Skin of body (tissue), 3 donors: ENCODE measurements at places on chromosomes 6 and 20. TPM values are rescaled to one million over a fixed set of nuclear protein-coding genes. Genes with fewer than 3 reads are reported as not detected.

The ELOVL4 gene
- 60.1 TPM for total RNA-seq

The ASIP gene
- total RNA-seq: 7.6 TPM

- DNase-seq: no peak
Measured at GRCh38 chr6:45500924-45501816, 123.4 kb upstream of the SUPT3H start.

DNA sequence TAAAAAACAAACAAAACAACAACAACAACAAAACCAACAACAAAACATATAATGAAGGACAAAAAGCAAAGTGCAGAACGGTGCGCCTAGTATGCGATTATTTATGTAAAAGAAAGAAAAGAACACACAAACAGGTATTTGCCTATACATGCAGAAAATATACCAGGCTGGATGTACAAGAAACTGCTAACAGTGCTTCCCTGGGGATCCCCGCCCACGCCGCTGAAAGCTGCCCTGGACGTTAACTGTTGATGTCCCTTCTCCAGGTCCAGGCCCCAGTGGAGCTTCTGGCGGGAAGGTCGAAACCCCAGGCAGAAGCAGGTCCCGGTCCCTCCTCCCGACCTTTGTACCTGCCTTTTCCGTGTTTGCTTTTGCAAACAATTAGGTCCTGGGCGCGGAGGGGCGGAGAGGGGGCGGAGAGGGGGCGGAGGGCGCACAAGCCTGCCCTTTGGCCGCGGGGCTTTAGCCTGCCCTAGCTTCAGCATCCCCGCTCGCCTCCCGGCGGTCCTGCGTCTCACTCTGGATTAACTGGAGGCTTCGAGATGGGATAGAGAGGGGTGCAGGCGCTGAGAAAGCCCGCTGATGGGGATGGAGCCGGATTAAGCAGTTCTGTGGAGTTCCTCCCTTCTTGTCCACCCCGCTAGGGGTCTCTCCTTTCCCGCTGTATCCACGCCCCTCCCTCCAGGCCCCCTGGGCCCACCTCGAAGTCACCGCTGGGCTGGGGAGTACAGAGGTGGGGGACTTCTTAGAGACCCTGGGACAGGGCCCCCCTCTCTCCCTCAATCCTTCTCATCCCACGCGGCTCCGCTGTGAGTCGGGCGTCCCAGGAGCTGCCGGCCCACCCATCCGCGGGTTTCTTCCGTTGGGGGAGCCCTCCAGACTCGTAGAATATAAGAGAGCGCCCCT, 8.2 kb upstream of the AHCY start:
- DNase-seq: no peak

GRCh38 chr6:85462673-85463072, 12.8 kb downstream of the NT5E start:
- DNase-seq: no peak

DNA sequence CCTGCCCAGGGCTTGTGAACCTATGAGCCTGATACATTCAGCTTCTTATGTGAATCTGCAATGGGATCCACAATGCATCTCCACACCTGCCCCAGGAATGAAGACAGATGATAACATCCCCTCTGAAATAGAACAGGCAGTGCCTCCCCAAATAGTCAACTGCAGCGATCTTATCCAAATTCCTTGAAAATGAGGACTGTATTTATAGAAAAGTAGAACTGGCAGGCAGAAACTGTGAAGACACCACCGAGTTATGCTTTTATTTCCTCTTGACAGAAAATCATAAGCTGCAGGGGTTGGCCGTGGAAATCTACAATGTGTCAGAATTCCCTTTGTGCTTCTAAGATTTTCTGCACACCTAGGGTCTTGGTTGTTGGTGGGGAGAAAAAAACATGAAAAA, 270.3 kb downstream of the TBC1D7 start:
- DNase-seq: no peak

- no peak for DNase-seq
Measured at GRCh38 chr20:49935746-49936152, 448 bp upstream of the RNF114 start.

DNA sequence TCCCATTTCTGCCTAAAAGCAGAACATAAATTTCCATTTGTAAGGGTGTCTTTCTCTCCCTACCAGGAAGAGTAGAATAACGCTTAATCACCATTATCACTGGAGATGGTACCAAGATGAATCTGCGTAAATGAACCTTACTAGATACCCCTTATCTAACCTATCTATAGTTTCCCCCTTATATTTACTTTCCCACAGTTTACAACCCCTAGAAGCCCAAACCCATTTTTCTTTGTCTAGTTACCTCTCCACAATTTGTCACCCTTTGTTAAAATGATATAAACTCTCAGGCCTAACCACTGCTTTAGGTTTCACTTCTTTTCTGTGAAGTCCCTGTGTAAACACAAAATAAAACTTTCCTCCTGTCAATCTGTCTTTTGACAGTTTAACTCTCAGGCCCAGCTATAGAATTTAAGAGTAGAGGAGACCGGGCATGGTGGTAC, 45.5 kb downstream of the PCNA start:
- DNase-seq: no peak

DNA sequence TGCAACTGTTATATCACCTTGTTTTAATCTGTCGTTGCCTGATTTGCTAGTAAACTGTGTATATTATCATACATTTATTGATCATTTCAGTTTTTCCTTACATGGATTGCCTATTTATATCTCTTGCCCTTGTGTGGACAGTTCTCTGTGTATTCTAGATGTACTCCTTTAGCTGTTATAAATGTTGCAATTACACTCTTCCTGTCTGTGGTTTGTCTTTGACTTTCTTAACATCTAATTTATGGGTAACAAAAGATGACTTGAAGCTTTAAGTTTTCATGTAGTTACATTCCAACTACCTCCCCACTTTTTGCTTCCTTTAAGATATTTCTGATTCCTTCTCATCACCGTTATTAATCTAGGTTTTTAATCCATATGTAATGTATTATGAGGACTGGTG, 22.6 kb downstream of the PLCB1 start:
- DNase-seq: no peak

DNA sequence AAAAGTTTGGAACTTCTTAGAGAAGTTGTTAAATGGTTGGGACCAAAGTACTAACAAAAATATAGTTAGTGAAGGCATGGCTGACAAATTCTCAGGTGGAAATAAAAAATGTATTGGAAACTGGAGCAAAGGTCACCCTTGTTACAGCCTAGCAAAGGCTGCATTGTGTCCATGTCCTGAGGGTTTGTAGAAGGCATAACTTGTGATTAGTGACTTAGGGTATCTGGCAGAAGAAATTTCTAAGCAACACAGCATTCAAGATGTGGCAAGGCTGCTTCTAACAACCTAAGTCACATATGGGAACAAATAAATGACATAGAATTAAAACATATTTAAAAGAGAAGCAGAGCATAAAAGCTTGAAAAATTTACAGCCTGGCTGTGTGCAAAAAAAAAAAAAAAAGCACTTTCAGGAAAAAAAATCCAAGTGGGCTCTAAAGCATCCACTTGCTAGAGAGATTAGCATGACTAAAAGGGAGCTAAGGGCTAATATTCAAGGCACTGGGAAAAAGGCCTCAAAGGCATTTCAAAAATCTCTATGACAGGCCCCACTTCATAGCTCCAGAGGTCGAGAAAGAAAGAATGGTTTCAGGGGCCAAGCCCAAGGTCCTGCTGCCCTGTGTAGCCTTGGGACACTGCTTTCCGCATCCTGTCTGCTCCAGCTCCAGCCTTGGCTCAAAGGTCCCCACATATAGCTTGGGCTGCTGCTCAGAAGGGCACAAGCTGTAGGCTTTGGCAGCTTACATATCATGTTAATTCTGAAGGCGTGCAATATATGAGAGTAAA, 453.2 kb upstream of the PTCHD4 start:
- DNase-seq: no peak
